DMS53 (cell line): ENCODE measurements at places on chromosomes 7 and 10.

GRCh38 chr10:59993931-59994330 is 87.6 kb upstream of the CCDC6 start:
- DNase-seq, result peak; percentile 7

DNA sequence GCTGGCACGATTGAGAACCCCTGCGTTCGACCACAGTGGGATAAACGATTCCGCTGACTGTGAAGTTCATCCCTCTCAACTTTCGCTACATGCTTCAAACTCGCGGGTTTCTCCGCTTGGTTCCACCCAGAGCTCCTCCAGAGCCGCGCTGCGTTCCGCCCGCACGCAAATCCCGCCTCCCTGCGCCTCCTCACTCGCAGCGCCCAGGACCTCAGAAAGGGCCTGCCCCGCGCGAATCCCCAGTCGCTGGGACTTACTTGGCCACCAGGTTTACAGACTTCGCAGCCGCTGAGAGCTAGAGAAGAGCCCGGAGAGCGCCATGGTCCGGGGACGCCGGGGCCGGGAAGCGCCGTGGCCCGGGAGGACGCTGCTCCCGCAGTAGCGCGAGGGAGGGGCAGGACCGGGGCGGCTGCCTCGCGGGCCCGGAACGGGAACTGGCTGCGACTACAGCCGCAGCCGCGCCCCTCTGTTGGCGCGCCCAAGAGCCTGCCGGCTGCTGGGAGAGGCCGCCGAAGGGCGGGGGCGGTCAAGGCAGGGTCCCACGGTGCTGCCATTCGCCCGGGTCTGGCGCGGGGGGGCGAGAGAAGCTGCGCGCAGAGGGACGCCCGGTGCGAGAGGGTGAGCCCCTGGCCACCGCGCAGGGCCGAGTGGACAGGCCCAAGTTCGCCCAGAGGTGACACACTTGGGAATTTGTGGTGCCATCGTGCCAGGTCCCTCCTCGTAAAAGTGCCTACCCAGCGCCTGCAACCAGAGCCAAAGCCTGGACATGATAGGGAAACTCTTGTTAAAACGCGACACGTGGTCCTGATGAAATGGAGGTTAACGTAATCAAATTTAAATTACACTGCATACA is at the start of gene NOD1:
TSS of gene NOD1 (minus strand) at position 436 of the 853 bp plus-strand sequence. CDS start 21,863 bp downstream, outside the sequence.
- peak; percentile 94 for DNase-seq

DNA sequence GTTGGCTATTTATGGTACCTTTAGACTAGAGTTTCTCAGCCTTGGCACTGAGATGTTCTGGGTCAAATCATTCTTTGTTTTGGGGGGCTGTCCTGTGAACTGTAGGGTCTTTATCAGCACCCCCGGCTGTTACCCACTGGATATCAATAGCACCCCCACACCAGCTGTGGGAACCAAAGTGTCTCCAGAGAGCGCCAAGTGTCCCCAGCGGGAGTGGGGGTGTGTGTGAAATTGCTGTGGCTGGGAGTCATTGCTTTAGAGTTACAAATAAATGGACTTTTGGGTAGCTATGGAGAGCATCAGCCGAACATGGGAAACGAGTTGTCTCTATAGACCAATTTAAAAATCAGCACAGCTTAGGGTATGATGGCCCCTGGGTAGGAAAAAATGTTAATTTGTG is 111.3 kb upstream of the C1QL3 start:
- no peak for DNase-seq

- DNase-seq, result no peak
Measured at GRCh38 chr10:125081931-125082330, 78.4 kb downstream of the CTBP2 start.
